ENCODE measurements at places on chromosomes 5 and 9.

GRCh38 chr5:161034451-161034850 is 182.4 kb upstream of the ATP10B start:
- no peak for DNase-seq

DNA sequence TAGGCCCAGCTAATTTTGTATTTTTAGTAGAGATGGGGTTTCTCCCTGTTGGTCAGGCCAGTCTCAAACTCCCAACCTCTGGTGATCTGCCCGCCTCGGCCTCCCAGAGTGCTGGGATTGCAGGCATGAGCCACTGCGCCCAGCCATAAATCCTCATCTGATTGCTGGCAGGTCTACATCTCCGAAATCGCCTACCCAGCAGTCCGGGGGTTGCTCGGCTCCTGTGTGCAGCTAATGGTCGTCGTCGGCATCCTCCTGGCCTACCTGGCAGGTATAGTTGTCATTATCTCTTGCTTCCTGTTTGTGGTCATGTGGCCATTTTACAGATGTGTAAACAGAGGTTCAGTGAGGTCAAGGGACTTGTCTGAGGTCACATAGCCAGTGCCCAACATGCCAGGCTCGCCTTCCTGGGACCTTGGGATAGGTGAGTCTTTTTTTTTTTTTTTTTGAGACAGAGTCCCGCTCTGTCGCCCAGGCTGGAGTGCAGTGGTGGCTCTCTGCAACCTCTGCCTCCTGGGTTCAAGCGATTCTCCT is 2.8 kb downstream of the SLC2A8 start:
- no peak for DNase-seq

DNA sequence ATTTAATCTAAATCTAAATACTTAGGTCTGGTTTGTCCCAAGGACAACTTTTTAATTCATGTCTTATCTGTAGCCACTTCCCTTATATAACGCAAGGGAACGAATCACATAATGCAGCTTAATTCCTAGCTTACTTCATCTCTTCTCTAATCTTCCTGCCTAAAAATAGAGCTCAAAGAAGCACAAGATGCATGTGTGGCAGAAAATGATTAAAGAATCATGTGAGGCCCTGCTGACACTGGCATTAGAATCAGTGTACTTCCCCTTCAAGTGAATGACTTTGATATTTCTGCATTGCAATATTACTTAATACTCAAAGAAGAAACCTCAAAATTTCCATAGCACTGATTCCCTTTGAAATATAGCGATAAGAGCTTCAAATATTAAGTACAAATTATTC is 317.9 kb upstream of the FTMT start:
- DNase-seq: no peak

DNA sequence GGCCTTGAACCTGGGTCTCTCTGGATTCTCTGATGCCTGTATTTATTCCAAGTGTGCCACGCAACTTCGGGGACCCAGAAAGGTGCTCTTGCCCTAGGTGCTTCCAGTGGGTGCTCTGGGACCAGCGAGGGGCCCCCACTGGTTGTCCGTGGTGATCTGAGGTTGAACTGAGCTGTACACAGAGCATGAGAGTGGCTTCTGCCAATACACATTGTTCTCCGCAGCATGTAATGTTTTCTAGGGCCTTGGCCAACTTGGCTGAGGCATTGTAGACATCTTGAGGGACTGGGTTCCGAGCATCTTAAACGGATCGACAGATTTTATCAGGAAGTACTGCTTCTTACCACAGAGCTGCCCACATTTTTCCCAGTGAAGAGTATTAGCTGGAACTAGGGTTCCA is 117.9 kb downstream of the MTX3 start:
- DNase-seq: no peak

DNA sequence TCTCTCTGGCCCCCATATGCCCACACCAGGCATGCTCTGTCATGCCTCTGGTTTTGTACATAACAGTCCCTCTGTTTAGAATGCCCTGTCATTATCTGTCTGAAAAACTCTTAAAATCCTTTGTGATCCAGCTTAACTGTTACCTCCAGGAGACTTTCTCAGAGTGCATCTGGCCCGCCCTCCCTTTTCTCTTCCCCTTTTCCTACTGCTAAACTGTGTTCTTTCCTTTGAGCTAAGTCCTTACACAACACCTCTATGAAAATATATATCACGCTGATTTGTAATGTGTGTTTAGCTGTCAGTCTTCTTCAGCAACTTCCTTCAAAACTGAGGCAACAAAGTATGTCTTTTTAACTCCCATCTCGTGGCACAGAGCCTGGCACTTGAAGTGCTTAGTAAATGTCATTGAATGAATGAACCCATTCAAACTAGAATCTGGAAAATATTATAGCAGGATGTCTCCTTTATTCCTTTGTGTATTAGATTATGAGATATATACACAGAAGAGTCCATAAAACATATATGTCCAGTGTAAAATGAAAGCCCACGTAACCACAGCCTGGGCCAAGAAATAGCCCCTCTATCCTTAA is 166.2 kb upstream of the KLF9 start:
- DNase-seq: no peak

- peak; percentile 8 for DNase-seq
These were observed 326.6 kb upstream of the NREP start for GRCh38 chr5:112083623-112084022.

DNA sequence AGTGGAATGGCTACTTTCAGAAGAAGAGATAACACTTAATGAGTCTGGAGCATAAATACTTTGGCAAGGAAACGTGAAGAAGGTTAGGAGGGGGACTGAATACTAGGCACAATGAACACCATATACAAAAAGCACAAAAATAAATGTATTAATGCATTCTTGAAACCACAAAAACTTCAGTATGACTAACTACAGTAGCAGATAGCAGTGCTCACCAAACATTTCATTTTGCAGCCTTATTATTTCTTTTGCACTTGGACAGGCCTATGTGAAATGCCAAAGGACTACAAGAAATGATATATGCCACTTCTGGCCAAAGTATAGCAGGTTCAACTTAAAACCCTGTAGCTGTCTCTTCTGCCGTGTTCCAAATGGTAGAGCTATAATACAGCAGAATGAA is 26.3 kb downstream of the UBQLN1 start:
- no peak for DNase-seq

- no peak for DNase-seq
These were observed 23.9 kb downstream of the MLLT3 start for GRCh38 chr9:20598367-20598766.

DNA sequence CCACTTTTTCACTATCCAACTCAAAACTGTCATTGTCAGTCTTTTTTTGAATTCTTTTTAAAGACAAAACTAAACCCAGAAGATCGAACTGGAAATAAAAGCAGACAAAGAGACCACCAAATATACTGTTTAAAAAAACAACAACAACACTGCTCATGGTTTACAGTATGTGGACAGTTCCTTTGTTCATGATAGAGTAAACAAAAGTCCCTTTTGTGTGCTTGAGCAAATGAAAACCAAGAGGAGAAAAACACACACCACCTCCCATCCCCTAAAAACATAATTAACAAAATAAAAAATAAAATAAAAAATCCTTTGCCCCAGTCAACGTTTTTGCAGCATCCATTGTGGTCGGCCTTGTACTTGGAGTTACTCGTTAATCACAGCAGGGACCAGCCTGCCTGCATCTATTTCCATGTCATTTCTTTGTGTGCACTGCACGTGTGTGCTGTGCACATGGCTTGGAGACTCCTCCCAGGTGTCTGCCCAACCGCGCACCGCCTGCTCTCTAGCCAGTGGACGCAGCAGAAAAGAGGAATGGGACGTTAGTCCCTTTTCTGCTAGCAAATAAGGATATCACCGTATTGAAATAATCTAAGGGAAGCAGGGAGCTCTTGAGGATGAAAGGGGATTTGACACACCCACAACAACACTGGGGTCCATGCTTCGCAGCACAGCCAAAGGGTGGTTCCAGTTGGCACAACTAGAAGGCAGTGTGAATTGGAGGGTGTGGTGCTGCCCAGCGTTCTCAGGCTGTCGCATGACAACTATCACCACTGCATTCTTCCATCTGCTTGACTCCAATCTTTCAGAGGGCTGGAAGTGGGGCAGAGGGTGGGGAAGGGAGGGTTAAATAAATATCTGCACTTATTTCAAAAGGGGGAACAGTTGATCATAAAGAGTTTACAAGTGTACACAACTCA is 130.0 kb downstream of the SEMA6A start:
- no peak for DNase-seq

- DNase-seq: no peak
These were observed 251.6 kb upstream of the PIK3R1 start for GRCh38 chr5:67963789-67964519.

GRCh38 chr5:38329132-38329715 is 70.9 kb downstream of the EGFLAM start:
- peak; percentile 70 for DNase-seq

DNA sequence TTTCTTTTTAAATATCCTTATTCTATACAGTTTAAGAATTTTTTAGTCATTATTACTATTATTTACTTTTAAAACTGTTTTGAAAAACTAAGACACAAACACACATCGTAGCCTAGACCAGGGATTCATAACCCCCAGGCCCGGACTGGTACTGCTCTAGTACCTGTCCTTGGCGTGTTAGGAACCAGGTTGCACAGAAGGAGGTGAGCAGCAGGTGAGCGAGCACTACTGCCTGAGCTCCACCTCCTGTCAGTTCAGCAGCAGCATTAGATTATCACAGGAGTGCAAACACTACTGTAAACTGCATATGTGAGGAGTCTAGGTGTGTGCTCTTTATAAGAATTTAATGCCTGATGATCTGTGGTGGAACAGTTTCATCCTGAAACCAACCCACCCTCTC is 357.0 kb downstream of the PTPRD start:
- no peak for DNase-seq

DNA sequence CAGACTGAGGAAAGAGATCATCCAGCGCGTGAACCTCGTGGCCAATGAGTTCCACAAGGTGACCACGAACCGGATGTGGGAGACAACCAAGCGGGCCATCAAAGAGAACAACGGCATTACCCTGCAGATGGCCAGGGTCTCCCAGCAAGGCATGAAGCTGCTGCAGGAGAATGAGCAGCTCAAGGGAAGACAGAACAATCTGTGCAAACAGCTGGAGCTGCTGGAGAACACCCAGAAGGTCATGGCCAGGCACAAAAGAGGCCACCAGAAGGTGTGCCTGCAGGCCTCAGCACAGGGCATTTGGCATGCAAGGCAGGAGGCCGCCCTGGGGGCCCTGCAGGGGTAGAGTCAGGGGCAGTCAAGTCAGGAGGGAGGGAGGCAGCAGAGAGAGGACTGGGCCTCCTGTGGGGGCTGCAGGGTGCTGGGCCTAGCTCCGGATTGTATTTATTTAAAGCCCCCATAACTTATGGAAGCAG is 4.2 kb downstream of the PTRH1 start:
- no peak for DNase-seq

DNA sequence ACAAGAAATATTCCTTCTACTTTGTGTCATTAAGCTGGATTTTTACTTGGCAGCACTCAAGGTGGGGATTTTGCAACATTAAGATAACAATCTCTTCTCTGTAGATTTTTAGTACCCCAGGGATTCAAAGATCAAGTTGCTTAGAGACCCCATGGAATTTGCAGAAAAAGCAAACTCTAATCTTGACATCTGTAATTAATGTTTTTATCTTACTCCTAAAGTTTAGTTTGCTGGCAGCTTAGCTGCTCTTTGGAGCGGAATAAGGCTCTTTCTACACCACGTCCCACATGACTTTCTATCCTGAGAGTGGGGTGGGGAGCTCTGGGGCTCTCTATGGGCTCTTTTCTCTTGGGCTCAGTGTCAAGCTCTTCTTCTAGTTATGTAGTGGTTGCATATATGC is 21.7 kb upstream of the SPDL1 start:
- DNase-seq: no peak

DNA sequence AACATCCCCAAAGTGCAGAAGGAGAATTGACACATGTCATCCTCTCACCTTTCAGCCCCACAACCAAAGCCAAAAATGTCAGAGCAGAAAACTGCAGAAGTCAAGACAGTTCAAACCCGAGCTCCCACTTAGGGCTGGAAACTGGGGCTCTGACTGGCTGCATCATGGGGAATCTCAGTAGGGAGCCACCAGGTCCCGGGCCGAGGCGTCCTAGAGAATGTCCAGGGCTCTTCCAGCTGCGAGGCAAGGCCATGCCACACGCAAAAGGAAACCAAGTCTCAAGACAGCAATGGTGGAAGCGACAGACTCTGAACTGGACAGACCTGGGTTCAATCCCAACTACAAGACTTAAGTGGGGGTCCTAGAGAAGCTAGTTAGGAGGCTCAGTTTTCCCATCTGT is 13.8 kb downstream of the SH3PXD2B start:
- DNase-seq: no peak

DNA sequence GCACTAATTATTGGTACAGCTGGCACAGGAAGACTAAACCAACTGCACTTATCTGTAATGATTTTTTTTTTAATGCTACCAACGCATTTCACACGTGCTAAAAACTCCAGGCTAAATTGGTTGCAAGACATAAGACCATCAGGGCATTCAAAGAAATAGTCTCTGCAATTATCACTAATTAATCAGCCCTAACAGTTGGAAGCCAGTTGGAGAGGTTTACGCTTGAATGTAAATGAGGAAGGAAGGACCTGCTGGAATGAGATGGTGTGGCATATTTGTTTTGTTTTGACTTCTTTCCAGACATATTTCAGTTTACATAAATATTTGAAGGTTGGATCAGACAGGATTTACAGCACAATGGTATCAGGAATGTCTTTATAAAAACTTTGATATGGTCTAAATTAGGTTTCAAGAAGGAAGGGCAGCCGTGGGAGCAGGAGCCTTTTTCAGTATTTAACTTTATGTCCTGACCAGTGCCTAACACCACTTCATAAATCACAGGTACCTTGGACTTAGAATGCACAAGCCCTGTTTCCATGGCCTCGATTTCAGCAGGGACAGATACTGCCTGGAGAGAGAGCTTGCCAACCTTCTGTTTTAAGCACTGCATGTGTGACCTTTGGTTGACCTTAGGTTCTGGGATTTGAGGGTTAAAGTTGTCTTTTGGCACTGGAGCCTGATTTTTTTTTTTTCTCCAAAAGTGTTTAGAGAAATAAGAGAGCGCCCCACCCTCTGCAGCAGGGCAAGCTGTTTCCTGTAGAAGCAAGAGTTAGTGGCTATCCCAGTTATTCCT is 199.8 kb upstream of the MAP3K1 start:
- DNase-seq: no peak

DNA sequence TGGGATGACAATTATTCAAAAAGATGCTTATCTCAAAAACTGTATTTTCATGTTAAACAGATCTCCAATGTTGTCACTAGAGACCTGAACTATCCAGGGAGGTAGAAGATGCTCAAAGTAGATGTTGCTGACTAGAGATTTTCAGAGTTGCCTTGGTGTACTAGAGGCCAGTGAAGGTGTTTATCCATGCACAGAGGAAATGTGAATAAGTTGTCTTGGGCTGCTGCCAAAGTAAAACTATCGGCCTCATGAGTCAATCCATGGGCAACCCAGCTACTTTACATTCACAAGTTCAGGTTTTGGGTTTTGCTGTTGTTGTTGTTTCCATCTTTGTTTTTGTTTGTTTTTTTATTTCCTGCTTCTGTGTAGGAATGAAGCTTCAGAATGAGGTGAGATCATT is 141.1 kb upstream of the RANBP3L start:
- DNase-seq: peak; percentile 50

GRCh38 chr5:116381201-116381600 is 193.4 kb downstream of the SEMA6A start:
- no peak for DNase-seq

- DNase-seq: peak; percentile 58
These were observed 335.4 kb downstream of the MSX2 start for GRCh38 chr5:175059687-175060211.
